ENCODE measurements at places on chromosomes 6 and 20. TPM values are rescaled to one million over a fixed set of nuclear protein-coding genes. Genes with fewer than 3 reads are reported as not detected.

DNA sequence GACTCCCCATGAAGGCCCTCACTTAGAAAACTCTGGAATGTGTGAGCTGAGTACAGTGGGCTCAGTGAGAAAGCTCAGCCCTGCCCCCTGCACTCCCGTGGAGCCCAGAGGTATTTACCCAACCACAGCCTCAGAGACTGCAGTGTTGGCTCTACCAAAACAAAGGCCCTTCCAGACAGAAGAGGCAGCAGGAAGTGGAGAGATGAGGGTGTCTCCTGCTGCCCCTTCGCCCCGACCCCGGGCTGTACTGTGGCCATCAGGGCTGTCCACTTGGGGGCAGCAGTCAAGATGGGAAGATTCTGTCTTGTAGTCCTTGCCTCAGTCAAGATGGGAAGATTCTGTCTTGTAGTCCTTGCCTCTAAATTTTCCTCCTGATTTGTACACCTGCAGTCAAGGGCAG, 341.3 kb downstream of the TAF4 start:
- DNase-seq, result no peak

DNA sequence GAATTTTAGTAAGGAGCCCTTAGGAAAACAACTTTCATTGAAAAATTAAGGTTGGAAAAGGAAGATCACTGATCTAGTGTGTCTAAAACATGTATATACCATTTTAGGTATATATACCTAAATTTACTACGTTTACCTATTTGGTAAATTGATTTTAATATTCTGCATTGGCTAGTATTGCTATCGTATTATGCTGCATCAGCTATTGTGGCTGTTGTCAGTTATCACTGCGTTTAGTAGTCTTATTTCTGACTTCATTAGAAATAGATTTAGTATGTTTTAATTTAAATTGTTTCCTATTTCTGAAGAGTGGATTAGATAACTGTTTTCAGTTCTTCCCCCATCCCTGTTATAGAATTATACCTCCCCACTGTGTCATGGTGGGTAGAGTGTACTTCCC, 101.7 kb upstream of the ARG1 start:
- DNase-seq, result no peak

- no peak for DNase-seq
Observed at GRCh38 chr20:43984587-43984986, 69.9 kb downstream of the TOX2 start.

The AHCY gene
- 62.9 TPM for total RNA-seq

The C2 gene
- 8.2 TPM for total RNA-seq

All from naive thymus-derived CD4-positive, alpha-beta T cell (primary cell).